ENCODE measurements at places on chromosomes 6 and 20.

- DNase-seq: no peak
Observed at GRCh38 chr6:36924778-36925374, 29.7 kb upstream of the PI16 start.

GRCh38 chr6:117265410-117266256 lies at the start of gene VGLL2:
Gene VGLL2 (plus strand): TSS chr6:117265558. CDS start chr6:117265764, 206 bp downstream.
- DNase-seq: no peak

- DNase-seq: no peak
Observed at GRCh38 chr6:32950449-32950848, 2.4 kb downstream of the HLA-DMA start.

DNA sequence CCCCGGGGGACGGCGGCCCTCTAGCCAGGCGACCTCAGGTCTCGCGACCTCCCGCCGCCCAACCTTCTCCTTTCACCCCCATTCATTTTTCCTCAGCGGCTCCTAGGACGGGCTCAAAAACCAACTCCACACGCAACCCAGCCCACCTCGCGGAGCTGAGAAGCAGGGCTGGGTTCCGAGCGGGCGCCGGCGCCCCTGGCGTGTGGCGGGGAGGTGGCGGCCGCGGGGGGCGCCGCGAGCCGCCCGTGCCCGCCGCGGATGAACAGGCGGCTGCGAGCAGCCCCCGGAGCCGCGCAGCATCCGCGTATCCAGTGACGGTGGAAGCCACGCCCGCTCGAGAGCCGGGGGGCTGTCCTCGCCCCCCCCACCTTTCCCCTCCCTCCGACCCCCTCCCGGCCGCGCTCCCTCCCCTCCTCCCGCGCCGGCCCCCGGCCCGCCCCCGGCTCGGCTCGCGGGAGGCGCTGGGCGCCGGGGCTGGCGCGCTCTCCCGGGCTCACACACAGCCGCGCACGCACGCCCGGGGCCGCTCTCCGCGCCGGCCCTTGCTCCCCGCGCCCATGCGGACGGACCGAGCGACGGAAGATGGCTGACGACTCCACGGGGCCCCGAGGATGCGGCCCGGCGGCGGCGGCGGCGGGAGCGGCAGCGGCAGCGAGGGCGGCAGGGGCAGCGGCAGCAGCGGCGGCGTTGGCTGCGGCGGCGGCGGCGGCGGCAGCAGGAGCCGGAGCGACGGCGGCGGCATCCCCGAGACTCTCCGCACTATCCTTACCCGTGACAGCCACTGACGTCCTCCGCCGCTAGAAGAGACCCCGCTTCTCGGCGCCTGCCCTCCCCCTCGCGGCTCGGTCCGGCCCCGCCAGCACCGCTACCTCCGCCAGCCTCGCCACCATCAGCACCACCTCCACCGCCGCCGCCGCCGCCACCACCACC lies at the start of gene SOBP:
SOBP (plus strand) TSS at position 482 of the 930 bp plus-strand sequence. CDS start 500 bp downstream, outside the sequence.
- DNase-seq: no peak

DNA sequence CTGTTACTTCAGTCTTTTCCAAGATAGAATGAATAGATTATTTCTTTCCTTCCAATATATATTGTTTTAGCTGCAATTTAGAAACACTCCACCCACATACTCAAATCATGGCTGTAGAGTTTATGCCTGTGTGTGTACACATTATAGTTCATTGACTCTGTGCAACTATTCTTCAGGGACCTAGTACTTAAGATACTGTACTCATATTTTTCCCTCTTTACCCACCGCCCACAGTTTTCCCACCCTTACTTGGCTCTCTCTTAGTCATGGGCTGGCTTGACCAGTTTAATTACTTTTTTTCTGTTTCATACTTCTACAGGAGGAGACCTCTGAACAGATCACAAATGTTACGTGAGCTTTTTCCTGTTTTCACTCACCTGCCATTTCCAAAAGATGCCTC lies 30.4 kb downstream of the C6orf89 start:
- no peak for DNase-seq

DNA sequence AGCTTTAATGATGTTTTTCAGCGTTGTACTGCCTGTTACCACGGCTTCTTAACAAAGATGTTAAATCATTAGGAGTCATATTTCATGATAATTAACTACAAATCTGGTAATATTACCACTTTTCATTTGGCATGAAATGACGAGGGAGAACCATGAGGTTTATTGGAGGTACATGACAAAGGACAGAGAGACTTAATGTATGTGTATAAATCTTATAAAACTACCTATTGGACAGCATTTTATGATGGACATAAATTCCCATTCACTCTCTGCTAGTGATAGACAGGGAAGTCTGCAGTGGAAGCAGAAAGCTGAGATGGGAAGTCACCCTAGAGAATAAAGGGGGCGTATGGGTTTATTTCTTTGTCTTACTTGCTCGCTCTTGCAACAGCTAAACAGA lies 949.9 kb upstream of the FLRT3 start:
- DNase-seq: no peak

GRCh38 chr20:59525500-59526241 lies 78.7 kb upstream of the PHACTR3 start:
- peak; percentile 1 for DNase-seq

- DNase-seq: no peak
Observed at GRCh38 chr20:46610145-46610544, 41.1 kb downstream of the SLC13A3 start.

DNA sequence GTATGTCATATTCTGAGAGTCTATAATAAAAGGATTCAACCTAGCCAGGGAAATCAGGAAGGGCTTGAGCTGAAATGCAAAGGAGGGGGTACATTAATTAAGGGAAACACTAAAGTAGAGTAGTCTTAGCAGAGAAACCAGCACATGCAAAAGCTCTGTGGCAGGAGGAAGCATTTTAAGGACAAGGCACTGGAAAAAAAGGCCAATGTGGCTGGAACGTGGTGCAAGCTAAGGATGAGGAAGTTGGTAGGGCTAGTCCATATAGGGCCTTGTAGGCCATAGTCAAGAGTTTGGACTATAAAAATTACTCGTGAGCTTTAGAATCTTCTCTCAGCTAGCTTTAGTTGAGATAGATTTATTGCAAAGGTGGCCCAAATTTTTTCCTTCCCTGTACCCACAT lies 75.2 kb upstream of the TOP1 start:
- DNase-seq: no peak

GRCh38 chr6:26275663-26276062 lies 89.3 kb upstream of the BTN3A2 start:
- no peak for DNase-seq

GRCh38 chr6:120646101-120646500 lies 688.2 kb downstream of the TBC1D32 start:
- no peak for DNase-seq

DNA sequence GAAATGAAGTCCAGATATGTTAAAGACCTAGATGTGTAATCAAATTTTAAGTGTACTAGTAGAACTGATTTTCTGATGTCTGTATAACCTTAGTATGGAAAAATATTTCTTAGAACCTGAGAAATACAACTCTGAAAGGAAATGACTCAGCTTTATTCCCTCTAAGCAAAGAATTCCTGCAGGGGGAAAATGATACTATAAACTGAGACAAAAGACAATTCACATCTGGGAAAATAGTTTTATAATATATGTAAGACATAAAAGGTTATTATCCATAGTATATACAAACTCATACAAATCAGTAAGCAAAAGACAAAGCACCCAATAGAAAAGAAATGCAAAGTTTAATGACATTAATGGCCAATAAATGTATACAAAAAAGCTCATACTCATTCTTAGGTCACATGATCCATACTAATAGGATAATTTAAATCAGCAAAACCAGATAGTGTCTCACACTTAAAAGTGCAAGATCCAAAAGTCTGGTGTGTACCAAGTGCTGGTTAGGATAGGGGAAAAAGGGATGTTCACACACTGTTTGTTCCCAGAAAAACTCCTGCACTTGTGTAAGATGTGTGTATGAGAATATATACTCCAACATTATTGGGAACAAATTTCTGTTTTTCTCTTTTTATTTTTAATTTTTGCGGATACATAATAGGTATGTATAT lies 22.6 kb downstream of the RNF217 start:
- DNase-seq: no peak

DNA sequence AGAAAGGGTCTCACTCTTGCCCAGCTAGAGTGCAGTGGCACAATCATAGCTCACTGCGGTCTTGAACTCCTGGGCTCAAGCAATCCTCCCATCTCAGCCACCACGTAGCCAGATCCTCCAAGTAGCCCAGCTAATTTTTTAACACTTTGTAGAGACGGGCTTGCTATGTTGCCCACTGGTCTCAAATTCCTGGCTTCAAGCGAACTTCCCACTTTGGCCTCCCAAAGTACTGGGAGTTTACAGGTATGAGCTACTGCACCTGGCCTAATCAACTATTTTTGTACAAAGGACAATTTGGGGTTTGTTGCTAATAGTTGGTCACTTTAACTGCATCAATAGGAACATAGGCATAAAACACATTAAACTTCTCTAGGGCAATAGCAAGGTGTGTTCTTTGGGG lies 29.9 kb upstream of the SYNCRIP start:
- DNase-seq: no peak

- DNase-seq: no peak
Observed at GRCh38 chr6:17091122-17091521, 10.7 kb upstream of the STMND1 start.

- no peak for DNase-seq
Observed at GRCh38 chr6:64547594-64548268, 912.1 kb downstream of the PHF3 start.

DNA sequence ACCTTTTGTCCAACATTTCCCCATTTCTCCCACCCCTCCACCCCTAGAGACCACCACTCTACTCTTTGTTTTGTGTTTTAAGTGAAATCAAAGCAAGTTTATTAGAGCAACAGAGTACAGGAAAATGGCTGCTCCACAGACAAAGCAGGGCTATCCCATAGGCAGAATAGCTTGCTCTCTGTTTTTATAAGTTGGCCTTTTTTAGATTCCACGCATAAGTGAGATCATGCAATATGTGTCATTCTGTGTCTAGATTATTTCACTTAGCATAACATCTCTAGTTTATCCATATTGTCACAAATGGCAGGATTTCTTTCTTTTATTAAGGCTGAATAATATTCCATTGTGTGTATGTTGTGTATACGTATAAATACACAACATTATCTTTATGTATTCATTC lies 30.1 kb upstream of the SMLR1 start:
- DNase-seq: no peak

DNA sequence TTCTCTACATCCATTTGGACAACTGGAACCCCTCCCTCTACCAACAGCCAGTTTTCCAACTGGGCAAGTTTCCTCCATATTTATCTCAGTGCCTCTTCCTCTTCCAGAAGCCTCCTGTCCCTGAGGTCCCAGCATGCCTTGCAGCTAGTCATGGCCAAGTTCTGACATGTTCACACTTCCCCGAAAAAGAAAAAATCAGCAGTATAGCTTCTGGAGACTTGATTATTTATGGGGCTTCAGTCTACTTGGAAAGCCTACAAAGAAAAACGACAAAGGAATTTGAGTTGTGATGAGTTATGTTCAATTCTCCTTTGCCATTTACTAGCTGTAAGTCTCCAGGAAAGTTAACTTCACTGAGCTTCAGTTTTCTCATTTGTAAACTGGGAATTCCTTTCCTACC lies 406.5 kb downstream of the MAFB start:
- no peak for DNase-seq

DNA sequence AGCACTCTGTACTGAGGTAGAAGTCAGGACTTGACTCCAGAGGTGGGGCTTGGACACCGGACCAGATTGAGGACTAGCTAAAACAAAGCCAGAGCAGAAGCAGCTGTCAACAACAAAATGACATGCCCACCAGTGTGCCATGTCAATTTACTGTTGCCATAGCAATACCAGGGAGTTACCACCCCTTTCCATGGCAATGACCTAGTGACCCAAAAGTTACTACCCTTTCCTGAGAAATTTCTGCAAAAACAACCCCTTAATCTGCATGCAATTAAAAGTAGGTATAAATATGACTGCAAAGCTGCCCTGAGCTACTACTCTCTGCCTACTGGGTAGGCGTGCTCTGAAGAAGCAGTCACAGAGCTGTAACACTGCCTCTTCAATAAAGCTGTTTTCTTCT lies 21.0 kb downstream of the MAP3K5 start:
- no peak for DNase-seq

DNA sequence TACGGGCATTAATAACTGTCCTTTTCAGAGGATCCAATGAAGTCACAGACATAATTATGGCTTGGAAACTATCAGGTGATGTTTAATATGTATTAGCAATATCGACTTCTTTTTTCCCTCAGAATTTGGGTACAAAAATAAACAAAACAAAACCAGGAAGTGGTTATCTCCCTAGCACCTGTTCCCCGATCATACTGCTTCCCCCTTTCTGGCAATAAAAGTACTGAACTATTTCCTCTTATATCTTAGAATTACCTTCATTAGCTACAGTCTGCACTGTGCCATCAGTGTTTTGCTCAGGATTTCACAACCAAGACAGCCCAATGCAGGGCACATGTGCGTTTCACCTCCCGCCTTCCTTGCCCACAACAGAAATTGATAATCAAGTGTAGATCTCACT lies 216.9 kb upstream of the BTBD3 start:
- DNase-seq: no peak

- DNase-seq: no peak
Observed at GRCh38 chr6:163344411-163344810, 70.1 kb upstream of the QKI start.

DNA sequence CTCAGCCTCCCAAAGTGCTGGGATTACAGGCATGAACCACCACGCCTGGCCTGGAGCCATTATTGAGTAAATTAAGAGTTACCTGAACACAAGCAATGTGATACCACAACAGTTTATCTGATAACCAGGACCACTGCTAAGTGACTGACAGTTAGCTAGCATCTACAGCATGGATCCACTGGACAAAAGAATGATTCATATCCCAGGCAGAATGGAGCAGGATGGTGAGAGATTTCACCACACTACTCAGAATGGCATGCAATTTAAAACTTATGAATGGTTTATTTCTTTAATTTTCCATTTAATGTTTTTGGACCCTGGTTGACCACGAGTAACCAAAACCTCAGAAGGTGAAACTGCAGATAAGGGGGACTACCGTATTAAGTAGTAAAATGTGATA lies 48.6 kb downstream of the RALGAPA2 start:
- DNase-seq: no peak

DNA sequence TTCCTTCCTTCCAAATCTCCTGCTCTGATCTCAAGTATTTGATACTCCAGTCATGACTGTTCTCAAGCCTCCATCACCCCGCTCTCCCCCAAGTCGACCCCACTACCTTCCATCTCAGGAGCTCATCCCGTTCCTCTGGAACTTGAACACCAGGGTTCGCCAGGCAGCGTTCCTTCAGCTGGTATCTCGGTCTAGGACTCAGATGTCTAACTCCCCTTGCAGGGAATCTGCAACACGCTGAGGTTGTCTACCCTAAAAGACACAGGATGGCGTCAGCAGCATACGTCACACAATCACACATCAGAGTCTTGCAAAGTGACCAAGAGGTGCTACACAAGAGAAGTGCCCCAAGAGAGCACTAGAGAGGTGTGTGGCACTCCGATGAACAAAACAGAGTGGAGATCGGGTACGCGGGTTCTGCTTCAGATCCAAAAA lies 706 bp downstream of the ZNF184 start:
- DNase-seq: no peak

GRCh38 chr6:42226161-42226611 lies 8.5 kb upstream of the MRPS10 start:
- DNase-seq: no peak

DNA sequence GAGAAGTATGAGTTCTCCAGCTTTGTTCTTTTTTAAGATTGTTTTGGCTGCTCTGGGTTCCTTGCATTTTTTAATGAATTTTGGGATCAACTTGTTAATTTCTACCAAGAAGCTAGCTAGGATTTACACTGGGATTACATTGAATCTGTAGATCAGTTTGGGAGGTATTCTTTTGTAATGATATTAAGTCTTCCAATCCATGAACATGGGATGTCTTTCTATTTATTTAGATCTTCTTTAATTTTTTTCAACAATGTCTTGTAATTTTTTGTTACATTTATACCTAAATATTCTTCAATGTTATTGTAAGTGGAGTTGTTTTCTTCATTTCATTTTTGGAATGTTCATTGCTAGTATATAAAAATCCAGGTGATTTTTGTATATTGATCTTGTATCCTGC lies 12.5 kb downstream of the PRIM2 start:
- DNase-seq: no peak
